ENCODE measurements at places on chromosomes 6 and 20.

DNA sequence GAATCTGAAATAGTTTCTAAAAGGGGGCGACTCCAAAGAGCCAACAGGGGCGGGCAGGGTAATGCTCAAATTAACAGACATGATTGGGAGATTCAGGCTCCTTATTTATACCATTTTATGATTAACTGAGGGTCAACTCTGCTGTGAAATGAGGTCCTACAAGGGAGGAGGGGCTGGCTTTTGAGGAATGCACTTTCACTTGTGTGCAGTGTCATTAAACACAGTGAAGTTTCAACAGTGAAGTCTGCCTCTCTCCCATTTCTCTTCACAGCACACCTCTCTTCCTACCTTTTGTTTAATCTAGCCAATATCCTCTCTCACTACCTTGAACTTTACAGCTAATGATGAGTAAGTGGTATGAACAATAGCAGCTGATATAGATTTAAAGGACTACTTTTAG lies 557.3 kb upstream of the CITED2 start:
- no peak for DNase-seq

- no peak for DNase-seq
Measured at GRCh38 chr20:61487346-61487996, 235.4 kb downstream of the CDH4 start.

- DNase-seq = peak; percentile 79
Measured at GRCh38 chr20:36919715-36920333, 31.7 kb downstream of the SAMHD1 start.

GRCh38 chr6:55825402-55826051 lies 49.9 kb downstream of the BMP5 start:
- peak; percentile 23 for DNase-seq
